ENCODE measurements at places on chromosomes 1 and 21.

DNA sequence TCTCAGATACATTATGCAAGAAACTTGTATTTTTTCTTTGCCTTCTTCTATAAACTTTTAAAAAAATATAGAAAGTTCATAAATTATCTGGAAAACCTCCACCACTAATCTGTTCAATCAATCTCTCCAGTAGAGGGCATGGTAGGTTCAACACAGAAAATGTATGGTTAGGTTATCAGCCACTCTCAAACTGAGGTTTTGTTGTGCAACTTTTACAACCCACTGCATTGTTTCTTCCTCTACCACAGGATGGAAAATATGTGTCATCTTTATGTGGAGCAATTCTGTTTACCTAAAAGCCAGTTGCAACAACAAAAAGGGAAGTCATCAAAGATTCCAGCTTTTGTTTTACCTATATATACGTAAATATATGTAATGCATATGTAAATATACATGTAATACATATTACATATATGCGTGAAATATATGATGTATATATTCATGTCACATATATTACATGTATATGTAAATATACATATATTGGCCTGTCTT is 3.0 kb upstream of the RGS2 start:
- DNase-seq = no peak

DNA sequence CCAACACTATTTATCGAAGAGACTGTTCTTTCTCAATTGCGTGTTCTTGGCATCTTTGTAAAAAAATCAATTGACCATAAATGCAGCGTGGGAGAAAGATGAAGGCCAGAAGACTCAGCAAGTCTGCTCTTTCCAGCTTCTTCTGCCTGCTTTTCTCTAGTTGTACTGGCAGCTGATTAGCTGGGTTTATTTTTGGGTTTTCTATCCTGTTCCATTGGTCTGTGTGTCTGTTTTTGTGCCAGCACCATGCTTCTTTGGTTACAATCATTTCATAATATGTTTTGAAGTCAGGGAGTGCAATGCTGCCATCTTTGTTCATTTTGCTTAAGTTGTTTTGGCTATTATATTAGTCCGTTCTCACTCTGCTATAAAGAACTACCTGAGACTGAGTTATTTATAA is 201.8 kb upstream of the B3GALT2 start:
- DNase-seq = no peak

DNA sequence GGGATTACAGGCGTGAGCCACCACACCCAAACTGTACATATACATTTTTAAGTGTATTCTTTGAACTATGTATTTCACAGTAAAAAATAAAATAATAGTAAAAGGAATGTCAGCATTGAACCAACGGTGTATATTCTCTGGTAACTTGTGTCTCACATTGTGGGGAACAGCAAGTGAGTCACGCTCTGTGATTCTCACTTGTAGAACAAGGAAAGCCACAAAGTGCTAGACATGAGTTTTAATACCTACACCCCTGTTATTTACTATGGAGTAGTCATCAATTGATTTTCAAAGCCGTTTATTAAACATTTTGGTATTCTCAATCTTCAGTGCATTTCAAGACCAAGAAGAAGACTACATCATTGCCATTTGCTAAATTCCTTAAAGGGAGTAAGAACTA is 197.2 kb downstream of the GPATCH2 start:
- DNase-seq = no peak

GRCh38 chr1:8222789-8223188 is 95.1 kb upstream of the SLC45A1 start:
- DNase-seq = no peak

- no peak for DNase-seq
These were observed 8.7 kb upstream of the LRRC71 start for GRCh38 chr1:156911577-156912298.
